Omental fat pad (tissue), 4 donors: ENCODE measurements at places on chromosomes 5 and 9. TPM values are rescaled to one million over a fixed set of nuclear protein-coding genes. Genes with fewer than 3 reads are reported as not detected.

DNA sequence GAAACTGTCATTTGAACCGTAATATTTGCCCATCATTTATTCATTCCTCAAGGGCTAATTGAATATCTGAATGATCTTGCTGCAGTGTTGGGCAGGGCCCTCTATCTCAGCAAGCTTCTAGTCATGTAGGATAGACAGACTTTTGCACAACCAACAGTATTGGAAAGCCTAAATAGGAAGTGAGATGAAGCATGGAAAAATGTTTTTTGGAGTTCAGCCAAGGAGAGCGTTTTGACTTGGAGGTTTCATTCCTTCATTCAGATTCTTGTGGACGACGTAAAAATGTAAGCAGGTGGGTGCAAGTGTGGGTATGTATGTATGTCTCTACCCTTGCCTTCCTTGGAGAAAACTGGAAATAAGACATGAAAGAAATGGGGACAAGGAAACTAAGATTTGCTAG, 15.5 kb downstream of the DAPK1 start:
- DNase-seq = no peak

The RNF44 gene
- total RNA-seq = 11.5 TPM

DNA sequence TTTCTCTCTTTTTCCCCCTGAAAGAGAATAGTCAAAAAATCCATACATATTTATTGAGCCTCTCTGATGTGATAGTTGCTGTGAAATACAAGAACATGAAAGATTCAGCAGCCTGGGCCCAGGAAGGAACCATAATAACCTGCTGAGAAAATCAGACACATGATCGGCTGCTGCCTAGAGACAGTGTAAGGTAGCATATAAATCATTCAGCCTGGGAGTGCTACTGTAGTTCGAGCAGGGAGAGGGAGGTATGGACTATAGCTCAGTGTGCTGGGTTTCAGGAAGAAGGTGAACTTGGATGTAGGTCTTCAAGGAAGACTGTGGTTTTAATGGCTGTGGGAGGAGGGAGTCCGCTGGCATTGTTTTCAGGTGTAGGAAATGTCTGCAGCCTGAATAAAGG, 469.1 kb downstream of the RAB3C start:
- no peak for DNase-seq

The PLPPR1 gene
- total RNA-seq = not detected

DNA sequence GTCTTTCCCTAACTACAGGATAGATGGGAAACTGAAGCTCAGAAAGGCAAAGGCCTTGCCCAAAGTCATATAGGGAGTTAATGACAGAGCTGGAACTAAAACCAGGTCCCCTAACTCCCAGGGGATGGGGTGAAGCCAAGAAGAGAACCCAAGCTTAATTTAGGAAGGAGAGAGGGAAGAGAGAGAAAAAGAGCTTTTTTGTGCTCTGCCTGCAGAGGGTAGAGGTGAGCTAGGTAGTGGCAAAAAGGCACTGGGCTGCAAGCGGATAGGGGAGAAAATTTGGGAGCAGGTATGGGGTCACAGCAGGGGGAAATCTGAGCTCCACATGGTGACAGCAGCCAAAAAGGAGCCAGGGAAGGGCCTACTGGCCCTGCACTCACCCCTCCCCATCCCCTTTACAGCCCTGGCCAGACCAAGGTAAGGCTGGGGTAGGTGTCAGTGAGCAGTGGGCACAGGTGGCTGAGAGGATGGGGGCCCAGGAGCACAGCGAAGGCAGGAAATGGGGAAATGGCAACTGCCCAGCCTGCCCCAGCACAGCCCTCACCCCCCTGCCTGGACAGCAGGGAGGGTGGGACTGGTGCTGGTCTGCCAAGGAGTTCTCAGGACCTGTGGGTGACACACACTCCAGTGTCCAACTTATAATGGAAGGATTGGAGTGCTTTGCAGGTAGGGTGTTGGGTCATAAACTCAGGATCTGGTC, 3.3 kb downstream of the ENHO start:
- DNase-seq = no peak

DNA sequence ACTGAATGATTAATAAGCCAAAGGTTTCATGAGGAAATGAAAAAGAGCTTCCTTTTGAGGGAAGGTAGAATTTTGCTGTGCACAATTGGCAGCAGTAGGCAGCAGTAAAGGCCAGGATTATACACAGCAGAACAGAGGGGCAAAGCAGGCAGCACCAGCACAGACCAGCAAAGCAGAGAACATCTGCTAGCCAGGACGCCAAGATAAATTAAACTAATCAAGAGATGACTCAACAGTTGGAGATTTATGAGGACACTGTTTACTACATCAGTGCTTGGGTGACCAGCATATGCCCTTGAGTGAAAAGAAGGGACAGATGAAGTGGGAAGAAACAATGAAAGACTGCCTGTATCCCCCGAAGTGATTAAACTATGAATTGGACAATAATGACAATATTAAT, 871.4 kb upstream of the CDH10 start:
- no peak for DNase-seq

GRCh38 chr5:119808474-119808873, 179.1 kb downstream of the FAM170A start:
- DNase-seq = no peak

The RGS7BP gene
- 1.3 TPM for total RNA-seq

DNA sequence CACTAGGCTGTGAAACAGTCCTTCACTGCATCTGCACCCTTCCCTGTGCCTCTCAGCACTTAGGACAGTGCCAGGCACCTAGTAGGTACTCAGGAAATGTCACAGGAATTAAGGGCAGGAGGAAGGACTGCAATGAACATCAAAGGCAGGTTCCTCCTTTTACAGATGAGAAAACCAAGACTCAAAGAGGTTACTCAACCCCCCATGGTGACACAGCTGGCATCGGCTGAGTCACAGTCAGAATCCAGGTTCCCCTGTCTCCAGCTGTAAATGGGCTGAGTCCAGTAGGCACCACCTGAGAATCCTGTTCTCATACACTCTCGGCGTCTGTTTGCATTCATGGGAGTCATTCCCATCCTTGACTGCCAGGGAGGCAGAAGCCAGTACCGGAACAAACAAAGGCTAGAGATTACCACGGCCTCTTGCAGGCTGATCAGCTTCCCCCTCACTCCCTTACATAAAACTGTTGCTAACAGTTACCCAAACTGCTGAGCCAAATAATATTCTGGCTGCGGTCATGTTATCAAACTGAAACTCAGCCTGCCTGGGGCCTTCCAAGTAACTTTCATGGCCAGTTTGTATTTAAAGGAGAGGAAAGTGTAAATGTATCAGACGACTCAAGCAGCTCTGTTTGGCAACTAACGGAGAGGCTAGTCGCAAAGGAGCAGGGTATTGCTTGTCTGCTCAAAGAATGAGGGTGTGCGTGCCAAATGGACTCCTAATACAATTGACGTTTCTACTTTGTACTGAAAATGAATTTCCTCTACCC, 201.7 kb downstream of the PAPPA start:
- no peak for DNase-seq

DNA sequence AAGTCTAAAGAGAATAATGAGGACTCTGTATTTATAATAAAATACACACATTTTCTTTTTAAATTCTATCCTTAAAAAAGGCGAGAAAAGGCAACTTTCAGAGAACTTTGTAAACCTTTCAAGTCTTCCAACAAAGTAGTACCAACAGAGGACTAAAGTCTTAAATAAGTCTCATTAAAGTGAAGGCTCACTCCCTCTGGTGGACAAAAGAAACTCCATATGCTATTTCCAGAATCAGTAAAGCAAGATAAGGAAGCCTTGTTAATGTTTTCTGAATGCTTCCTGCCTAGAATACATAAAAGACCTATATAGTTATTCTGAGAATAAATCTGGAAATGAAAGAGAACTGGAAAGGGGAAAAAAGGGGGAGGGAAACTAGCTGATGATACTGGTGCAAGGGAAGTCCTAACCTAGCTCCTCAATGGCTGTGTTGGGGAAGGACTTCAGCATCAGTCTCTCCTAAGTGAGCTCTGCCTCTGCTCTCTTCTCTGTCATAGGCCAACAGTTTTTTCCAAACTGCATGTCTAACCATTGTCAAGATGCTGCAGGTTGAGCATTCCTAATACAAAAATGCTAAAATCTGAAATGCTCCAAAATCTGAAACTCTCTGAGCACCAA, 7.2 kb downstream of the HMGCS1 start:
- no peak for DNase-seq

The OBP2B gene
- total RNA-seq = not detected

The DTWD2 gene
- 3.5 TPM for total RNA-seq

GRCh38 chr9:90921104-90921503, 119.5 kb downstream of the SYK start:
- DNase-seq = no peak

GRCh38 chr5:142569905-142570304, 116.0 kb downstream of the FGF1 start:
- DNase-seq = no peak

- no peak for DNase-seq
Measured at GRCh38 chr5:107576736-107577393, 93.9 kb downstream of the EFNA5 start.

The ZBED3 gene
- total RNA-seq = 7.7 TPM

DNA sequence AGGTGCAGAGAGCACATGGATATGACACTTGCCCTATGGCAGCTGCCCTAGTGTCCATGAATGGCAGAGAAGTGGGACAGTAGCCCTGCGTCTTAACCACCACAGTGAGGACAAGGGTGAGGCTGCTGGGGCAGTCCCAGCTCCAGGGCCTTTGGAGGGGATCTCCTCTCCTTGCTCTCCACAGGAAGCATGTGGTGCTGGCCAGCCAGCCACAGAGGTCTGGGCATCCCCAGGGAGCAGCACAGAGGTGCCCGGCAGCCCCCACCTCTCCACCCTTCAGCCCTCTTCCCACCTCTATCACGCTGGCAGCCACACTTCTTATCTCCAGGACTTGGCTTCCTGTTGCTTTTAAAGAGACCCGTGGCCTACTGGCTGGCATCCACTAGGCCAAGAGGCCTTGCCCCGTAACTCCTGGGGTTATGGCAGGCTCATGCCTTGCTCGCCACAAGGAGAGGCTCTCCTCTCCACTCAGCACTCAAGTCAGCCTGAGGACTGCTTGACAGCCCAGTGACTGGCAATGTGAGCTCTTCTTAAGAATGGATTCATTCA, 21.9 kb downstream of the CSF2 start:
- DNase-seq = no peak

The TNFSF8 gene
- total RNA-seq = 7.1 TPM

GRCh38 chr5:6941631-6942030, 228.4 kb downstream of the TENT4A start:
- no peak for DNase-seq

The NMUR2 gene
- total RNA-seq = not detected

GRCh38 chr9:34554211-34555001, 31.6 kb upstream of the ENHO start:
- DNase-seq = no peak

The IFNB1 gene
- not detected for total RNA-seq
